ENCODE measurements at places on chromosomes 13 and 19.

- DNase-seq, result no peak
Measured at GRCh38 chr13:114313061-114313860, 1.0 kb upstream of the CHAMP1 start.

GRCh38 chr19:4498694-4499093, 19.6 kb downstream of the PLIN4 start:
- DNase-seq, result no peak

- DNase-seq, result no peak
Measured at GRCh38 chr19:5652261-5652660, 28.1 kb downstream of the MICOS13 start.

GRCh38 chr19:15292140-15292539, 40.2 kb downstream of the BRD4 start:
- DNase-seq, result no peak

GRCh38 chr13:113058988-113059850, 46.4 kb upstream of the F7 start:
- DNase-seq, result no peak

- DNase-seq, result no peak
Measured at GRCh38 chr19:14082675-14082960, 3.0 kb downstream of the C19orf67 start.

- peak; percentile 20 for DNase-seq
Measured at GRCh38 chr13:91313103-91313502, 34.4 kb upstream of the MIR17HG start.

GRCh38 chr19:7685546-7686445, 5.2 kb downstream of the TRAPPC5 start:
- DNase-seq, result peak; percentile 16

DNA sequence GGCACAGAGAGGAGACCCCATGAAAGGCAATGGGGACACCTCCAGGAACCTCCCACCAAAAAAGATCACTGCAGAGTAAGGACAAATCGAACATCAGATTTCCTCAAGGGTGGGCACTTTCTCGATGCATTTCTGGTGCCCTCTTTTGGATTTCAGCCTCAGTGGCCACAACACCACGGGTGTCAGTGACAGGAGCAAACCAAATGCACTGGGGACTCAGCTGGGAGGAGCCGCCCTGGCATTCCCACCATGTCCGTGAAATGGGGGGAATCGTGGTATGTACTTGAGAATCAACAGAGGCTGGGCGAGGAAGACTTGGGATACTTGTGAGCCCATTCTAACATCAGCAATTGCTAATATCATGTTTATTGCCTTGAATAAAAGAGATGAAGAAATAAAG, 16.3 kb downstream of the FAM187B start:
- DNase-seq, result no peak

DNA sequence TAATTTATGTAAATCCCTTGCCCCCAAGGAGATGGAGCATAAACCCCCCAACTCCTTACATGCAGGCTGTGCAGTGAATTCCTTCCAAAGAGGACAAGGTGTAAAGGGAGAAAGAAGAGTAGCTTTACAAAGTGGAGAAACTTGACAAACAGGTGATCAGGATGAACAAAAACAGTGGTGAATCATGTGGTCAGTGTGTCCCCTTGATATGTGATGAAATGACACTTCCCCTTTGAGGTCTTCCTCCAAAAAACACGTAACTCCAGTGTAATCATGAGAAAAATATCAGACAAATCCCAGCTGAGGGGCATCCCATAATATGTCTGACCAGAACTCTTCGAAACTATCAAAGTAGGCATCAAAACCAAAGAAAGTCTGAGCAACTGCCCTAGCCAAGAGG, 29.5 kb upstream of the AKT2 start:
- no peak for DNase-seq

GRCh38 chr13:90884066-90884465, 463.4 kb upstream of the MIR17HG start:
- DNase-seq, result no peak

DNA sequence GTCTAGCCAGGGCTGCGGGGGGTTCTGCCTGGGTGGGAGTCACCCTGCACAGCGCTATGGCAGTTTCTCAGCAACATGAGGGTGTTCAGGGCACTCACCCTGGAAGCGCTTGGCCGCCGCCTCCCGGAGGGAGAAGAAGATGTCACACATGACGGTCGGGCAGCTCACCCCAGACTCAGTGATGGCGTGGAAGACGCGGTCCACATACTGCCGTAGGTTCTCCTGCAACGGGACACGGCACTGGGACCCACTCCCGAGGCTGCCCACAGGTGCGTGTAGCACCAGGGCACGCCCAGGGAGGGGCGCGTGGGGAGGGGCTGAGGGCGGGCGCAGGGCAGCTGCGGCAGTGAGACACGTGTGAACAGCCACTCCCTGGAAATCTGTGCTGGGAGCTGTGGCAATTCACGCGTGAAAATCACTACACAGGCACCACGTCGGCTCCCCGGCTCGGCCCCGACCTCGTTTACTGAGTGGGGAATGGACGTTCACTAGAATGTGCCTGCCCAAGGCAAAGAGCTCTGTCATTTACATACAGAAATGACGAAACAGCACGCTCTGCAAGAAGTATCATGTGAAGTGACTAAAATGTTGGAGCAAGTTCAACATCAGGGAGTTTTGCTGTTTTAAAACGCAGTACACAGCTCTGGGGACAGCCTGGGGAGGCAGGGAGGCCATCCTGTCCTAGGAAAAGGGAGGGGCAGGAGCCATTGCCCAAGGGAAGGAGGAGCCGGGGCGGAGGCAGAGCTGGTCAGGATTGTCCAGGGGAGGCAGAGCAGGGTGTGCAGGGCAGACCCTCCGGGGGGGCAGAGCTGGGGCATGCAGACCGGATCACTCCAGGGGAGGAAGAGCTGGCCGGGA, 41.5 kb upstream of the C13orf46 start:
- DNase-seq, result no peak

- peak; percentile 47 for DNase-seq
Measured at GRCh38 chr19:38912600-38913514, 871 bp upstream of the CCER2 start.

All from SJCRH30 (cell line).